ENCODE measurements at places on chromosomes 13 and 19.

- DNase-seq: no peak
These were observed 145.9 kb upstream of the SPACA7 start for GRCh38 chr13:112229992-112230872.

DNA sequence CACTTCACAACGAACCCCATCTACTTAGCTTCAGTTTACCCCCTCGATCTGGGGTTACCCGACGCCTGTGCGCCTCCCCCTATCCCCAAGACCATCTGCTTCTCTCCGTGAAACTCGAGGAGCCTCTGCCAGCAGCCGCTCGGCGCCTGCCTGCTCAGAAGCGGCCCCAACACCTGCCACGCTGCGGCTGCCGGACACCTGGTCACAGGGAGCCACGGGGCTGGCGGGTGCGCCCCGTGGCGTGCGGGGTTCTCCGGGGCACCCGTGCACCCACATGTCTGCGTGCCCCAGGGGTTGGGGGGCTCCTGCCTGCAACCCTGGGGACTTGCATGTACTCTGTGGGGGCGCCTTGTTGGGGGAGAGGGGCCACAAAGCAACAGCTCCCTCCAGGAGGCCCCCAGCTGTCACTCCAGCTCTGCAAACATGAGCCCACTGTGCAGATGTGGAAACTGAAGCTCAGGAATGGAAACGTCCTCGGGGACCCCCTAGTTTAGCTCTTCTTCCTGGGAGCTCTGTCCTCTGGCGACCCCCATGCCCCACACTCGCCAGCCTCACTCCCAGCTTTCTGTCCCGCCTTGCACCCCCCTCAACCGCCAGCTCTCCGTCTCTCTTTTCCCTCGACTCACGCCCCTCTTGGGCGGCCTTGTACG is 7.0 kb upstream of the SEMA6B start:
- no peak for DNase-seq

- no peak for DNase-seq
These were observed 711.5 kb downstream of the PCDH17 start for GRCh38 chr13:58343076-58343475.

GRCh38 chr19:41577144-41577830 is 1.3 kb downstream of the CEACAM21 start:
- no peak for DNase-seq

GRCh38 chr13:43166644-43167457 is 143.5 kb downstream of the DNAJC15 start:
- DNase-seq: no peak

GRCh38 chr13:54216221-54216620 is 1187.6 kb downstream of the OLFM4 start:
- DNase-seq: no peak

- no peak for DNase-seq
These were observed 33.2 kb upstream of the RFC3 start for GRCh38 chr13:33784738-33785137.

DNA sequence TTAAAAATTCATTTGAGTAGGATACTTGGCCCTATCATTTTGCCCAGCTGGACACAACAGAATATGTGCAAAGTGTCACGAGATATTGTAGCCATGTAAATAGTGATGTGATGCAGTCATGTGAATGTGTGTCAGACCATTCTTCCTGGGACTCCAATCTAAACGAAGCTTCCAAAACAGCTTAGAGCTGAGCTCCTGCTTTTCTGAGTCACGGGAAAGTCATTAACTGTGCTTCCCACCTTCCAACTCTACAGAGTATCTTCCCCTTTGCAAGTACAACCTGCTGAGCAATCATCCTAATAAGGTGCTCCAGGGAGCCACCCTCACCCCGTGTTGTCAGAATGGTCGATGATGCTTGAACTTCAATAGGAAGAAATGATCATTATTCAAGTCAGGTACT is 294.7 kb downstream of the MYO16 start:
- no peak for DNase-seq

DNA sequence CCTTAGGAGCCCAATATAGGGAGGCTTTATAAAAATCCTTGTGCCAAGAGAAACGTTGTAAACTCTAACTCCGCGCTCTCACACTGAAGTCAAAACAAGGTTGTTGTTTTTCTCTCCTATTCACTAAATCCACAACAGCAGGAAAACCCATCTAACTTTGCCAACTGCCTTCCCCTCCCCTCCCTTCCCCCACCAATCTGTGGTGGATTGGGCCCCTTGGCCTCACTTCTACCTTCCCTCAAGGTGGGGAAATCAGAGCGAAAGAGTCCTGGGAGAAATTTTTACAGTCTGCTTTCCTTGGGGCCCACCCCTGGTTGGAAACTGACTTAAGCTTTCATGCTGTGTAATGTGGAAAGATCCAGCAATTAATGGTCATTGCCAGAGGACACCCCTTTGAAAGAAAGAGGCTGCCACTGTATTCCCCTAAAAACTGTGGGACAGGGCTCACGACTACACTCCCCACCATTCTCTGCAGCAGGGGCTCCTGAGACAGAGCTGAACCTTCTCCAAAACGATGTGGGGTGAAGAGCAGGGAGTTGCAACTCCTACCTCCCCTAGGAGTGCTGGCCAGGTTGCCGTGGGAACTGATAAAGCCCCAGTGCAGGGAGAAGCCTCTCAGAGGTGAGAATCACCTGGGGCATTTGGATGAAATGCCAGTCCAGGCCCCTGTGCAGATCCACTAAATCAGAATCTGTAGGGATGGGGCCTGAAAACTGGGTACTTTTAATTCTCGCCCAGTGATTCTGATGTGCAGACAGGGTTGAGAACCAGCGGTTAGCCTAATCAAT is 1.1 kb downstream of the DHRS12 start:
- no peak for DNase-seq

DNA sequence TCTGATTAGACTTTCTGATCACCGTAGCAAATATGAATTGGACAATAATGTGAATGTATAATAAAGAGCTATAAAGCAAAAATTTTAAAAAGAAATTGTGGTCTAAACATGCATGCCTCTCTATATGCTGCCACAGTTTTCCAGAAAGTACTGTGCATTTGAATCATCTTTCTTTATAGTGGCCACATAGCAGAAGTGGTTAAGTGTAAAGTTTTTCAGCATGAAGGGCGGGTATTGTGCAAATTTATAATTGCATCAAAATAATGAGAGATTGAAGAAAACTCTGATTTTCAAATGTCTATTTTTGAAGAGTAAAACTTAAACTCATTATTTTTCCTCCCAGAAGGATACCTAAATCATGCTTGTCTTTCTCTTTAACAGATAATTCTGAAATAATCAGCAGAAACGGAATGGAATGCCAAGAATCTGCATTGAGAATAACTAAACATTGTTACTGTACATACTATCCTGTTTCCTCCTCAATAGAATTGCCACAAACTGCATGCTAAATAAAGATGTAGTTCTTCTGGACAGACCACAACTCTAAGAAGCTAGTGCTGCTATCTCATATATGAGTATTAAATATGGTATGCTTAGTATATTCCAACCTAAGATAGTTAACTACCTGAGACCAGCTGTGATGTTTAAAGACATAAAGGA is 42.9 kb upstream of the RAP2A start:
- no peak for DNase-seq

DNA sequence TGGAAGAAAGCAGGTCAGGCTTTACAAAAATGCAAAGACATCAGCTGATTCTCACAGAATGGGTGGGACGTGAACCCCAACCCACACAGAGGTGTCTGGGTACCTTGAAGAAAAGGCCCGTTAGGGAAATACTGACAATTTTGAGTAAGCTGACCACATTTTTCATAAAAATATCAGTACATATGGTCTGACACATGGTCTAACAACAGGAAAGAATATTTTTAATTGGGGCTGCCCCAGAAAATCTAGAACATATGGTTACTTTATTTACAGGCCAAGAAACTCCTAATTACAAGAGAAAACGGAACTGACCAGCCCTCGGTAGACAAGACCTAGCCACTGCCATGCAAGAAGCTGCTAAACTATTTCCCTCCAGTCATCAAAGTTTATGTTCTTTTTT is 48.7 kb upstream of the ITM2B start:
- DNase-seq: no peak

- DNase-seq: no peak
These were observed 22.8 kb upstream of the SIGLEC11 start for GRCh38 chr19:49983645-49984229.

- DNase-seq: peak; percentile 72
These were observed 816.9 kb upstream of the SLC10A2 start for GRCh38 chr13:103883164-103883563.

DNA sequence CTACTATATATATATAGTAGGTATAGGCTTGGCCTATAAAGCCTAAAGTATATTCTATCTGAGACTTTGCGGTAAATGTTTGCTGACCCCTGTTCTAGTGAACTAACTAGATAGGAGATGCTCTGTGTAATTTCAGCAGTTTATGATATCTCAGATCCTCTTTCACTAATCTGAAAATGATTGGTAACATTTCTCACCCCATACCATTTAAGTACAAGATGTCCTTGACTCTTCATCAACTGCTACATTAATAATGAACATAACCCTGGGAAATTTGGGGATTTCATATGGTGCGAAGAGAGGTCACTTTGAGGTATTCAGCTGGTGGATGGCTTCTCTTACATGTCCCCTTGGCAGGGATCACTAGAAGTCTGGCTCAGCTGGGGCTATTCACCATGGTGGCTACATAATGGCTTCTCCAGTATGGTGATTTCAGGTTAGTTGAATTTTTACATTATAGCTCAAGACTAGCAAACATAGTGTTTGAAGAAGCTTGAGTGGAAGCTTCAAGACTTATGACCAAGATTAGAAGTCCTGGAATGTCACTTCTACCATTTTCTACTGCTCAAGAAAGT is 103.6 kb upstream of the MYCBP2 start:
- DNase-seq: no peak

DNA sequence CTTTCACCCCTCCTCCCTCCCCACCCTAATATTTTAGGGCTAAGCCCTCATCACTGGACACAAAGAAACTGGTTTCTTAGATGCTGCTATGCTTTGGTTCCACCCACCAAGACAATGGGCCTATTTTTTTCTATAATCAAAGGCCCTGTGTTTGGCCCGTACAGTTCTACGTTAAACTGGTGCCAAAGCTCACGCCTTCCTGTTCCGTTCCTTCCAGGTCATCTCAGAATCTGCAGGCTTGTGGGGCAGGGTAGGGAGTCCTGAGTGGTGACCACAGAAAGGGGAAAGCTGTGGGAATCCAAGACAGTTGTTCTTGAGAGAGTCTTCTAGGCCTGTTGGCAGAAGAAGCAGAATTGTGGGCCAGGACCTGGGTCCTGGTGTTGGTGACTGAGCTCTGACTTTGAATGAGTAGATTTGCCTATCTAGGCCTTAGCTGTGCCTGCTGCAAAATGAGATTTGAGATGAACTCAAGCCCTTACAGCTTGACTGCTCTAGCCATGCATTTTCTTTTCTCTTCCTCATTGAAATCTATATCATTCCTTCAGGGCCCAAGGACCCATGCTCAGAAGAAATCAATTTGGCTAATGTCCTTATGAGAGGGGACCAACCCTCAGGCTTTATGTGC is 19.1 kb upstream of the CXCL17 start:
- DNase-seq: no peak

DNA sequence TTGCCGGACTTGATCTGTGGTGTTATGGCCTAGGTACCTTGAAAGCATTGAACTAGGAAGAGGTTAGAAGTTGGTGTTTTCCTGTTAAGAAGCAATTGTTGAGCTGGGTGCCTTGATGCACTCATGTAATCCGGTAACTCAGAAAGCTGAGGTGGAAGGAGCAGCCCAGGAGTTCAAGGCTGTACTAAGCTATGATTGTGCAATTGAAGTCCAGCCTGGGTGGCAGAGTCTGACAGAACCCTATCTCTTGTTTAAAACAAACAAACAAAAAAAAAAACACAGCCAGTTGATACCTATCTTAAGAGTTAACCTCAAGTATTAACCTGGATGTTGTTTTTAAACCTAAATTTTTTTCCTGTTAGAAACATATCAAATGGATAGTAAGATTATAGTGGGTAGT is 19.3 kb downstream of the SAFB start:
- DNase-seq: no peak

GRCh38 chr13:77176350-77176749 is 149.4 kb upstream of the FBXL3 start:
- DNase-seq: no peak

- DNase-seq: no peak
These were observed 23.6 kb downstream of the LYL1 start for GRCh38 chr19:13078897-13079541.

GRCh38 chr13:25727250-25727649 is 324.6 kb downstream of the SHISA2 start:
- no peak for DNase-seq

- DNase-seq: no peak
These were observed 33.0 kb downstream of the KCTD4 start for GRCh38 chr13:45167611-45168554.

DNA sequence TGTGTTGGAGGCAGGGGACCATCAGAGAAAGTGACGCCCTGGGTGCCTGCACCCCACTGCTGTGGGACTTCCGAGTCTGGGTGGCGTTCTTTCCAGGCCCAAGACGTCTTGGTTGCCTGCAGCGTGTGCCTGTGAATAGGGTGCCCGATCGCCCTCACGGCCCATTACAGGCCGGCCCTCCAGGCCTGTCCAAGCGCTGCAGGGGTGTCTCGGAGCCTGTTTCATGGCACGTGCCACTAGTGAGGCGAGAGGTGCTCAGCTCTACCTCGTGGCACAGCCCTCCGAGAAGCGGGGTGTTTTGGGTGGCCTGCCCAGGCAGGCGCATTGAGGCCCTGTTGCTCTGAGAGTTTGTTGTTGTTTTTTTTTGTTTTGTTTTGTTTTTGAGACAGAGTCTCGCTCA is 30.1 kb downstream of the DOT1L start:
- no peak for DNase-seq

DNA sequence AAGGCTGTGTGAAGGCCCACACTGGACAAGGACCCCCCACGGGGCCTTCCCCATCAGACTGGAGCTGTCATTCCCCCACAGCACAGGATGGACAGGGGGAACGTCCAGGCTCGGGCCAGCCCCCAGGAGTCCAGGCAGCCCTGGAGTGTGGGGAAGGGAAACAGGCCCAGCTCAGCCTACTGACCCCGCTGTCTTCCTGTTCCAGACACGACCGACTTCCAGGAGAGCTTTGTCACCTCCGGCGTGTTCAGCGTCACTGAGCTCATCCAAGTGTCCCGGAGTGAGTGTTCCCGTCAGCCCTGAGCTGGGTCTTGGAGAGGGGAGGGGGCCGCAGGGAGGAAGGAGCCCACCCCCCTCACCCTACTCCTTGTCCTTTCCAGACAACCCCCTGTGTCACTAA is 47.0 kb downstream of the SMIM24 start:
- no peak for DNase-seq

GRCh38 chr13:99522298-99522697 is 21.0 kb downstream of the TM9SF2 start:
- no peak for DNase-seq

- DNase-seq: no peak
These were observed 11.2 kb upstream of the ARHGEF18 start for GRCh38 chr19:7337380-7338194.

- DNase-seq: no peak
These were observed 12.9 kb downstream of the LMTK3 start for GRCh38 chr19:48498595-48499311.

GRCh38 chr13:62357887-62358645 is 942.4 kb upstream of the PCDH20 start:
- peak; percentile 1 for DNase-seq

DNA sequence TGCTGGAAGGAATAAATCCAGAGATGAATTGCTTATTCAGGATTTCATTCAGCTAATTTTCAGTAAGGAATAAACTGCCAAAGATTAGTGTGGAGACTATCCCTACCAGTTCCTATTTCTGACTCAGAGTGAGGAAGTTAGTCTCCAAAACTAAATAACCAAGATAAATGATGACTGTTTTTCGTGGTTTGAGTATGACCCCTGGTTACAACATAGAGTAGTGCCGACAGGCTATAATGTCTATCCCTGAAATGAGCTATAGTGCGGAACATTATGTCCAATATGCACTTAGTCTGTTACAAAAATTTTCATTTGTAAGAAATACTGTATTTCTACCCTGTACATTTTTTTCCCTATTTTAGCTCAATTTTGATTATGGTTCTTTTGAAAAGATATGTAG is 51.4 kb downstream of the NBEA start:
- DNase-seq: no peak

All from stromal cell of bone marrow (primary cell).